ENCODE measurements at places on chromosomes 13 and 19. TPM values are rescaled to one million over a fixed set of nuclear protein-coding genes. Genes with fewer than 3 reads are reported as not detected.

The NR1H2 gene
- total RNA-seq = 173 TPM

The ZNF430 gene
- total RNA-seq = 2.3 TPM

GRCh38 chr13:20720499-20720898, 17.0 kb downstream of the IL17D start:
- no peak for DNase-seq

GRCh38 chr19:4600893-4601292, 38.4 kb upstream of the TNFAIP8L1 start:
- DNase-seq = no peak

GRCh38 chr13:48232420-48233045, 473 bp upstream of the ITM2B start:
- no peak for DNase-seq

- DNase-seq = no peak
Observed at GRCh38 chr19:45765702-45766295, 3.3 kb downstream of the SIX5 start.

GRCh38 chr13:98204546-98204945, 27.5 kb upstream of the RNF113B start:
- no peak for DNase-seq

- no peak for DNase-seq
Observed at GRCh38 chr13:113825841-113826240, 38.0 kb downstream of the GAS6 start.
